ENCODE measurements at places on chromosomes 5 and 9.

- no peak for DNase-seq
These were observed 178.5 kb upstream of the PHYKPL start for GRCh38 chr5:178411083-178411482.

- DNase-seq: no peak
These were observed 982.0 kb upstream of the ARRDC3 start for GRCh38 chr5:92364986-92365550.

DNA sequence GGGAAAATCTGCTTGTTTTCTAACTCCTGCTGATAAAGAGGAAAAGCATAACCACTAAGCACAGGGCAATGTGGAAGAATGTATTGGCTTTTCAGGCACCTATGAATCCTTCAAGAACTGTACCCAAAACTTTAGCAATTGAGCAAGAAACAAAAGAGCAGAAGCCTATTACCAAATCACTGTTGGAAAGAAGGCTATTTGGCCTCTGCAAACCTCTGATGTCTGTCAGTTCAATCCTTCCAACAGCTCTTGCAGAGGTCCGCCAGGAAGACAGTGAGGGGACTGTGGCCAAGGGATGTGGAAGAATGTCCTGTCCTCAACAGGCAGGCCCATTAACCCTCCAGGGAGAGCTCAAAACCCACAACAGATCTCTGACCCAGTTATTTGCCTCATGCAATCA, 328.6 kb downstream of the ENC1 start:
- no peak for DNase-seq

GRCh38 chr9:9612755-9613154, 1000.0 kb downstream of the PTPRD start:
- no peak for DNase-seq

- no peak for DNase-seq
These were observed 108.3 kb downstream of the THBS4 start for GRCh38 chr5:80143491-80143890.

DNA sequence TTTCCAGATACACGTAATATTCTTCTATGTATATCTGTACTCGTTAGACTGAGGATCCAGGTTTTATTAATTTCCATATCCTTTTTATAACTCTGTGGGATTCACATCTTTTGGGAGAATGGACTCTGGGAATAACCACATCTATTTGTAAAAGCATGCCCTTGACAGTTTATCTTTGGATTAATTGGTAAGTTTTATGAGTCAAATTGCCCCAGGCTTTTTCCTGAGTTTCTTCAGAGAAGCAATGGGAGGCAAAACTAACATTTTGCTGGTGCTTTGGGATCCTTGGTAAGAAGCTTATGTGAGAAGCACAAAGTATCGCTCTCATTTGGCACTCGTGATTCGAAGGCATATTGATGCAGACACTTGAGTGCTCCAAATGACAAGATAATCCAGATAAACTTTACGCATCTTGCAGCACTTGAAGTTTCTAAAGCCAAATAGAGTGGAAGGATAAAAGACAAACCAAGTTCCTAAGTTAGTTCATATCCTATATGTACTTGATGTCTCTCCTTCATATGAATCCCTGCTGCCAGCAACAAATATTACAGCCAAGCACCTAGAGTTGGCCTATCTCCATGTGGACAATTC, 324.7 kb downstream of the TLE4 start:
- DNase-seq: no peak

- no peak for DNase-seq
These were observed 26.4 kb downstream of the IL9 start for GRCh38 chr5:135869276-135869675.

GRCh38 chr5:72159501-72159911, 52.2 kb downstream of the MAP1B start:
- DNase-seq: no peak

- no peak for DNase-seq
These were observed 21.8 kb upstream of the NKX2-5 start for GRCh38 chr5:173256800-173257199.

DNA sequence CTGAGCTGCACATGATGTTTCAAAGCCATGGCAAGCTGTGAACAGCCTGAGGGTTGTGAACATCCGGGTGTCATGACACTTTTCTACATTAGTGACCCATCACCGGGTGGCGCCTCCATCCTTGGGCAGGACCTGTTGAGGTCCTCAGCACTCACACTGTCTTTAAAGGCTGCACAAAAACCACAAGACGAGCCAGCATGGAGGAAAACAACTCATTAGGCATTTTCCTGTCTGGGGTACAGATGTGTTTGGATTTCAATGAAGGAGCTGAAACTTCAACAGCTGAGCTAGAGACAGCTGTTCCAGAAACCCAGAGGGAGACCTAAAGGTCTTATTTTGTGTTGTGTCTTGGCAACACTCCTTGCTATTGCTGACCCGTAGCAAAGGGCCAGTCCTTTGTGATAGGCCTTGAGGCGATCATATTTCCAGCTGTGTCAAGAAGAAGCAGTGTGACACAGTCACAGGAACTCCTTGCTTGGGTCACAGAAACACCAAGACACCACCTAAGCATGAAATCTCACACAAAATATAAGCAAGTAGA, 151.8 kb upstream of the VLDLR start:
- no peak for DNase-seq

Measured in CD4-positive, alpha-beta T cell treated with Interleukin-2 at 100 ng/mL for 4 hours (primary cell).